ENCODE measurements at places on chromosomes 1 and 21. TPM values are rescaled to one million over a fixed set of nuclear protein-coding genes. Genes with fewer than 3 reads are reported as not detected.

DNA sequence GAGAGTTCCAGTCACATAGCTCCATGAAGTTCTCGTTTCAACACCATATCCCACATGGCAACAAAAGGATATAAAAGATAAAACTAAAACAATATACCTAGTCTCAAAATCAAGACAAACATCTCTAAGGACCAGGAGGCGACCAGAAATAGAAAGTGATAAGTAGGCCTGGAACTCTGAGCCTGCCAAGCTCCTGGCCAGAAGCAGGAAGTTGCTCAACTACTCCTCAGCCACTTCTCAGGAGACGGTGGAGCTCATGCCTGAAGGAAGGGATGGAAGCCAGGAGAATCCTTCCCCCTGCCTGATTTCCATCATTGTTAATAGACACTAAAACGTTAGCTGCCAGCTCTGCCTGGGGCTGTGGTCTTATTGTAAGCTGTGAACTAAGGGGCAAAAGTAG is 94.7 kb downstream of the DISP1 start:
- DNase-seq: no peak

- no peak for DNase-seq
Observed at GRCh38 chr1:67572594-67573221, 112.3 kb upstream of the GADD45A start.

PCBP3 gene
- total RNA-seq: 4.5 TPM

DNA sequence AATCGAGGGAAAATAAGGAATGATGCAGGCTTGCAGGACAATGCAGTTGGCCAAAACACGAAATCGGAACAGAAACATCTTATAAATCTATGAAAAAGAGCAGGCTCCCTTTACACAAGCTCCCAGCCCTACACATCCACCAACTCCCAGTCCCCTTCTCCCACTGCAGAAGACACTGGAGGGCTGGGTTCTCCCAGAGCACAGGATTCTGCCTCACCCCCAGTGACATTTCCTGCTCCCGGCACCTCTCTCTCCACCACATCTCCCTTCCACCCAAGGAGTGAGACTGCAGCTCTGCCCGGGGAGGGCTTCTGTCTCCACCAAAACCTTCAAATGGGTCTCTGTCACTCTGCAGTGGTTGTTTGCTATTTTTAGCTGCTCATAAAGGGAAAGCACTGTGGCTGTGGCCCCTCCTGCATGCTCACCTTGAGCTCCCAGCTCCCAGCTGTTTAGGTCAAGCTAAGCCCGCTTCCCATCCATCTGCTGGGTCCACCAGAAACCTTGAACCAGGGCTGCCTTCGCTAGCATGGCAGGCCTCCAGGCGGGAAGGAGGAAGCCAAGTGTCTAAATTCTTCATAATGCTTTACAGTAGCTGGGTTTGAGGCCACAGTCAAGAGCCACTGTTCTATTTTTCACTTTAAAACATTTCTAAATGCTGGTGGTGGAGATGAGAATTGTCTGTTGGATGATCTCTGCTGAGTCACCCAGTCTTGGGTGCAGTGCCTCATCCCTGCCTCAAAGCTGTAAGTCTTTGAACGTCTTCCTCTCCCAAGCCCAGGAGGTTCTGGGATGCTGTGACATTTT is 3.3 kb upstream of the C2CD2 start:
- DNase-seq: no peak

DISP3 gene
- total RNA-seq: not detected

DNA sequence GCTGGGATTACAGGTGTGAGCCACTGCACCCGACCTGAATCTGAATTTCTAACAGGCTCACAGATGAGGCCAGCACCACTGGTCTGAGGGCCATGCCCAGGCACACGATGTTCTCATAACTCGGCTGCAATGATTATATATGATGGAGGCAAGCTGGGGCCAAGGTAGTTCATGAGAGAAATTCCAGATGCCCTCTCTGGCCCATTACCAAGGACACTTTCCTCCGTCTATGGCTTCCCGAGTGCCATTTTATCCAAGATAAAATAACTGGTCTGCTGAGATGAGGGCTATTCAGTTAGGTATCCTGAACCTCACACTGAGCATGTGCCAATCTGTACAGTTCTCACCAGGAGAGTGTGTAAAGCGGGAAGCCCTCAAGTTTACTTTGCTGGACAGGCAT is 16.5 kb downstream of the TMPRSS2 start:
- DNase-seq: no peak

DNA sequence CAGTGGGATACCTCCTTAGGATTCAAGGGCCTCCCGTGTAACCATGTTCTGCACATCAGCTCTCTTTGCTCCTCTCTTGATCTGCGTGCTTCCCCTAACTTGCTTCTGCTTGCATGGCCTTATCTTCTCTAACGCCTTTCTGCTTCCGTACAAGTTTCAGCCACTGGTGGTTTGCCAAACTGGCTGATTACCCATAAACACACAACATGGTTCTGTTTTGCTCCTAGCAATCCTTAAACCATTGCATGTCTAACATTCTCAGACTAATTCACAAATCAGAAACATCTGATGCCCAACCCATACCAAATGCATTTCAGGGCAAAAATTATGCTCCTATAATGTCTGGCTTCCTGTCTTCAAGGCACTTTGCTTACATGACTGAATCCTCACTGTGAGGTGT is 166.4 kb downstream of the PBX1 start:
- no peak for DNase-seq

LHX8 gene
- total RNA-seq: not detected

- DNase-seq: no peak
Observed at GRCh38 chr1:243528459-243529121, 272.7 kb downstream of the SDCCAG8 start.

- no peak for DNase-seq
Observed at GRCh38 chr1:61250933-61251332, 168.6 kb downstream of the NFIA start.

GRCh38 chr21:38175306-38175705 is 81.5 kb upstream of the KCNJ15 start:
- no peak for DNase-seq

DNA sequence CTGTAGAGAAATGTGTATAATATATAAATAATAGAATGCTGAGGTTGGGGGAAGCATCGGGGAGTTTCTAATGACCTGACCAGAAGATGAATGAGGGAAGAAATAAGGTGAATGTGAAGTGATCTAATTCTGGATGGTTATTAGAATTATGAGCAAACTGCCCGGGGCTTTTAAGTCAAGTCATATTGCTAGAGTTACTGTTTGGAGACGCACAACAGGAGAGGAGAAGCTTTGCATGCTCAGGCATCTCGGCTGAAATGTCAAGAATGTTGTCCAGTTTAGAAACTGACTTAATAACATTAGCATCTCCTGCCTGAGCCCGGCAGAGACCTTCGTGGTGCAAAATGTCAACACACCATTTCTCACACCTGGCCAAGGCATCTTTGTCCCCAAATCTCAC is 119.1 kb downstream of the RRAGC start:
- DNase-seq: no peak

DNA sequence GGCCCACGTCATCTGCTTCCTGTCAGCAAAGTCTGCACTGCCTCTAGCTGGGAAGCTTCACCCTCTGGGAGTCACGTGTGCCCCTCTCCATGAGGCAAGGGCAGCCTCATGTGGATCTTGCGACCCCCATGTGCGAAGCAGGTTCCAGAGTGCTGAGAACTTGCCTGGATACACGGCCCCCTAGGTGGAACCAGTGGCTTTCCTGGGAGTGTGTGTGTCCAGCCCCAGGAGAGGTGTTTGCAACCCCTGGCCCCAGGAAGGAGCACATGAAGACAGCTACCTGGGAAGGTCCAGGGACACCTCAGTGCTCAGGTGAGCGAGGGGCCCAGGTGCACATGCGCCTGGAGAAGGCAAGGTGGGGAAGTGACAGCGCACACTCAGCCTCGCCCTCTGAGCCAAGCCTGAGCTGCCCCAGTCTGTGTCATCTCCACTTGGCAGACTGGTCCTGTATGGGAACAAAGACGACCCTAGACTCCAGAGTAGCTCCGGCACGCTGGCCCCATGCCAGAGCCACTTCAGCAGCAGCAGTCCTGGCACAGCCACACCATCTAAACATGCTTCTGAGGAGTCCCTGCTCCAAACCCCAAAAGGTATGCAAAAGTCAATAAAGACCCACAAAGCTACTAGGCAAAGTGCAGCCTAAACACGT is 8.9 kb downstream of the LSS start:
- no peak for DNase-seq

All from thoracic aorta (tissue), 2 donors.